ENCODE measurements at places on chromosomes 5 and 9.

DNA sequence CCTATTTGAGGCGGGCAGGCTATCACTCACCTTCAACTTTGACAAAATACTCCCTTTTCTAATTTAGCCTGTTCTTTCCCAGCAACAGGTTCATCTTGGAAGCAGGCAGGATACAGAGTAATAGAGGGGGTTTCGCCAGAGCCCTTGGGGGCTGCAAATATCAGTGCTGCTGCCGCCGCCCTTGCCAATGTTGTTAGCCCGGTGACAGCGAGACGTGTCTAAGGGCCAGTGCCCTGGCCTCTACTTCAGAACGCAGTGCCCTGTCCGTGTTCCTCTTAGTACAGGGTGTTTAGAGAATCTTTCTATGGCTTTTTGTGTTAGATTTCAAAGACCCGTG is 703 bp downstream of the FAM120AOS start:
- DNase-seq, result no peak

GRCh38 chr5:61878471-61878870 is 427.5 kb upstream of the KIF2A start:
- no peak for DNase-seq

DNA sequence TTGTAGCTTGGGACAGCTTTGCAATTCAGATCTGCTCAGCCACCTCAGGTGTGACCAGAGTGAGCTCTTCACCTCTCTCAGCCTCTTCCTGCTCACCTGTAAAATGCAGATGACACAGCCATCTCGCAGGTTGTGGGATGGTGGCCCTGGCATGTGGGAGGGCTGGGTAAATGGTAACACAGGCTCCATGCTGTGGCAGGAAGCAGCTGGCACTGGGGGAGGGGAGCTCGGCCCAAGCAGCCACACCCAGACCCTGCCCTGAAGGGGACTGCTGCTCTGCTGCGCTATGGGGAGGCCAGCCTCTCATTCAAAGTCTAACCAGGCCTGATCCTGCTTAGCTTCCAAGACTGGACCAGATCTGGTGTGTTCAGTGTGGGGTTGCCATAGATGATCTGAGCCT is 24.1 kb downstream of the PHF2 start:
- no peak for DNase-seq

DNA sequence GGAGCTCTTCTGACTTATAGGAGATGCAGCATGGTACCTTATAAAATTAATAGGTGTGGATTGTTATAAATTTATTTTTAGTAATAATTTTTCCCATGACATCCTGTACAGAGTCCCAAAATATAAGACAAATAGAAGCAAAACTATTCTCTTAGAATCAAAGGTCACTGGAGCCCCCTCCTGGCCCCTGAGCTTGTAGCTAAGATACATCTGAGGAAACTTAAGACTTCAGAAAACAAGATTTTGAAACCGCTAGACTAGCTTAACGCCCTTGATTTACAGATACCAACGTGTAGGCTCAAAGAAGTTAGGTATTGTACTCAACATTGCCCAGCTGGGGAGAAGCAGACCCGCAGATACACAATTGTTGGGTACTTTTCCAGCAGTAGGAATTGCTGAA is 45.7 kb upstream of the KCNN2 start:
- no peak for DNase-seq

DNA sequence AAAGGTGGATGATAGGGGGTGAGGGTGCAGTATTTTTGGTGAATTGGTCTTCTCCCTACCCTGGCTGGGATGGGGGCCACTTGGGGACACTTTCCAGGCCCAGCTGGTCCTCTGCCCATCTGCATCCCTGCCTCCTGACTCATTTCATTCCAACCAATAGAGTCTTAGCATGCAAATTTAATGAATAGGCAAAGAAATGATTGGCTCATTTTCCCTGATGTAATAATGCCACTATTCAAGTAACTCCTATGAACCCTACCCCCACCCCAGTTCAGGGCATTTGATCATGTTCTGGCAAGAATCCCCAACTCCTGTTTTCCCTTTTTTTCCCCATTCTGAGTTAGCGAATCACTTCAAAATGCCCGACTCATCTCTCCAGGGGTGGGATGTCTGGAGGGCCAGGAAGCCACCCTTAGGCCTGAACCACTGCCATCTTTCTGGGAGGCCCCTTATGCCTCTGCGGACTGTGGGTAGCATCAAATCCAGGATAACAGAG is 56.7 kb downstream of the PCDH1 start:
- DNase-seq, result peak; percentile 22

GRCh38 chr5:135344349-135344748 is 54.7 kb downstream of the MACROH2A1 start:
- DNase-seq, result no peak

GRCh38 chr9:38208206-38208901 is 139.3 kb upstream of the SHB start:
- no peak for DNase-seq

DNA sequence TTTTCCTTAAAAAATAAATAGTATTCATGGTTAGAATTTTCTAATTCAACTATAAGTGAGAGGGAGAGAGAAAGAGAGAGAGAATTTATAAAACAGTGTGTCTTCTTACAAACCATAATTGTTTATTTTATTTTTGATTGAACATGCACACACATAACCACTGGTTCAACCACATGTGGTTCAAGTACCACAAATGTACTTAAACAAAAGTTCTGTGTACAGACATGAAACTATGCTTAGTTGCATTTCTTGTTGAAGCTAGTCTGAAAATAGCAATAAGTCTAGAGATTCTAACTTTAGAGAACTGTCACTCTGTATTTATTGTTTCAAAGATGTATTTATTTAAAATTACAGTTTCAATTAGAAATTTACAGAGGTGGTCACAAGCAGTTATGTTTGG is 130.6 kb upstream of the PDE4D start:
- DNase-seq, result no peak

DNA sequence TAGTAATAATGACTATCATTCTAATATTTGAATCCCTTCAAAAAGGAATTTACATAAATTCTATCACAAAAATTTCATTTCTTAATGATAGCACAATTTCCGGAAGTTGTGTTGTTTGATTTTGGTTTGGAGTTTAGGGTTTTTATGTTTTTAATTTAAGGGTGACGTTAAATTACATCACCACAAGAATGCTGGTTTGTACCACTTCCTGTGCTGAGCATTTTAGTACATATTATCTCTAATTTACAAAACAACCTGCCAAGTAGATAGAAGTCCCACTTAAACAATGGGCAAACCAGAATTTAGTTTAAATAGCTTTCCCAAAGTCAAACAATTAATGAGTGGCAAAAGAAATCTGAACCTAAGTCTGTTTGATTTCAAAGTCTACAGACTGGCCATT is 63.4 kb downstream of the DENND1A start:
- DNase-seq, result peak; percentile 49

GRCh38 chr5:79612667-79613198 is 492 bp downstream of the TENT2 start:
- DNase-seq, result no peak

GRCh38 chr5:163908253-163908652 is 402.8 kb downstream of the MAT2B start:
- no peak for DNase-seq

DNA sequence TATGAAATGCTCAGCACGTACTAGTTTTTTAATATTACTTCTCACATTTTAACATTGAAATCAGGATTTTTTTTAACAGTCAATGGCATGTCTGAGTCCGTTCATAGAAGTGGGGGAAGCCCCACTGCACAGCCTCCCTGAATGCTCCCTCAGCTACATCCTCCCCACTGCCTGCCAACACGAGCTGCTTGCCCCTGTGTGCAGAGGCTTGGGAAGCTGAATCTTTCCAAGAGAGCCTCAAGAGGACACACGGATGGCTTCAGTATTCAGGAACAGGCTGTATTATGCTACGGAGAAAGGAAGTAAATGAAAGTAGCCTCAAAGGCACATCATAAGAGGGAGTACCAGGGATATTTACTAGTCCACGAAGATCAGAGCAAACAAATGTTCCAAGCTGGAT is 248.7 kb downstream of the SPOCK1 start:
- DNase-seq, result no peak

- DNase-seq, result no peak
Observed at GRCh38 chr9:91248707-91249106, 113.0 kb downstream of the AUH start.

DNA sequence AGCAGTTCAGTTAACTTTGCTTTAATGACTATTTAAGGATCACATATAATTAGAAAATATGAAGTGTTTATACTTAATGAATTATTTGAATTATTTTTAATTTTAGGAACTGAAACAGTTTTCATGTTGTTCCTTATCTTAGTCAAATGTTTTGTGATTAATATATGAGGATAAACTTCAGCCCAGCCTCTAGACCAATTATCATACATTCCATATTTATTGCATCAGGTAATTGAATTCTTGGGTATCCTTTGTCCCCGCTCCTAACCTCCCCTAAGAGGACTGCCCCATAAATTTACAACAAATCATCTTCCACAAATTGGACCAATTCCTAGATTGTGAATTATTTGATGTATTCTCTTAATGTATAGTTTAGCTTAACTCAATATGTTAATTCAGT is 74.8 kb downstream of the ZNF622 start:
- DNase-seq, result no peak

- DNase-seq, result no peak
Observed at GRCh38 chr5:125576822-125577221, 830.4 kb upstream of the ZNF608 start.

- DNase-seq, result no peak
Observed at GRCh38 chr5:112312295-112313275, 106.5 kb downstream of the EPB41L4A start.

DNA sequence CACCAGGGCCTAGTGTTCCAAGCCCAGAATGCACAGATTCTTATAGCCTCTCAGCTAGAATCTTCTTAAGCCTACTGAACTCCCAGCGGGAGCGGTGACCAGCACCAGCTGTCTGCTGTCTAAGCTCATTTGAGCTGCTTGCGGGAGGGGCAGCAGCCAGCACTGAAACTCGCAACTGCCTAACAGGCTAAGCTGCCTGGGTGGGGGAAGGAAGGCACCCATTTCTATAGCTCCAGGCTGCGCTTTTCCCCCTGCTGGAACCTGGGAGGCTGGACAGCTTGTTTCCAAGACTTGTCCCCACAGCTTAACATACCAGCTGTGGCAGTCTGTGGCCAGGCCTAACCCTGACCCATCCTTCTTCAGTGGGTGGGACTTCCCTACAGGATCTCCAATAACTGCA is 512.9 kb downstream of the EFNA5 start:
- no peak for DNase-seq

GRCh38 chr5:171667341-171668096 is 118.1 kb upstream of the SMIM23 start:
- no peak for DNase-seq

- DNase-seq, result peak; percentile 58
Observed at GRCh38 chr5:9361835-9362234, 184.0 kb downstream of the SEMA5A start.

- DNase-seq, result no peak
Observed at GRCh38 chr5:33501899-33502298, 61.1 kb downstream of the TARS1 start.

- DNase-seq, result peak; percentile 60
Observed at GRCh38 chr9:4796988-4797853, 4.5 kb downstream of the RCL1 start.

DNA sequence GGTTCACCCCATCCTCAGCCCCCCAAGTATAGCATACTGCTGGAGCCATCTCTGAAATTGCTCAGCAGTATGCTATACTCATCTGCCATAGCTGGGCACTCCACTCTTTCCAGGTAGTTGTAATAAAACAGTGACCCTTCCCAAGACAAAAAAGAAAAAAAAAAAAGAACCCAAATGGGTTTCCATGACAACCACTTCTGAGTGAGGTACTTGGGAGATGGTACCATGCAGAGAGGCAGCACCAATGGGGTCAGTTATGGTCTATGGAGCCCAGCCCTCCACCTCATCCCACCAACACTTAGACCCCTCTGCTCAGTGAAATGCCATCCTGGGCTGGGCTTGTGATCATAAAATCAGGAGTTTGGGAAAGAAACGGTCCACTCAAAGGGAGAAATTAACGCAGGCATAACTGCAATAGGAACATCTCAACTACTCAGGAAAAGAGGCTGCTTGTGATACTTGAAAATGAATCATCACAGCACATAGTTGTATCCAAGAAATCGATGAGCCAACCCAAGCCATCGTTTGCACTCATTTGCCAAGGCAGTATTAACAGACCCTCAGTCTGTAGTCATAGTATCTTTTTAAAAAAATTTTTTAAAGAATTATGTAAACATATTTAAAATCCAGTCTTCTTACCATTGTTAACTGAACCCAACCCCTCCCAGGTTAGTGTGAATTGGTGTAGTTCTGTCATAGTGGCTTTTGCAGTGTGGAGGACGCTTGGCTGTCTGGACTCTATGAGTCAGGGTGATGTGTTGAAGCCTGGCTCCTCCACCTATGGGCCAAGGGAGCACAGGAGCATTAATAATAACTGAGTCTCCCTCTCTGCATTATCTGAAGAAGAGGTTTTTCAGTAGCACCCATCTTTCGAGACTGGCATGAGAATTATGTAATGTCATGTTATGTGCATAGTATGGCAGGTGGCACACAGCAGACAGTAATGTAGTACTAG is 402.7 kb downstream of the SPOCK1 start:
- no peak for DNase-seq

DNA sequence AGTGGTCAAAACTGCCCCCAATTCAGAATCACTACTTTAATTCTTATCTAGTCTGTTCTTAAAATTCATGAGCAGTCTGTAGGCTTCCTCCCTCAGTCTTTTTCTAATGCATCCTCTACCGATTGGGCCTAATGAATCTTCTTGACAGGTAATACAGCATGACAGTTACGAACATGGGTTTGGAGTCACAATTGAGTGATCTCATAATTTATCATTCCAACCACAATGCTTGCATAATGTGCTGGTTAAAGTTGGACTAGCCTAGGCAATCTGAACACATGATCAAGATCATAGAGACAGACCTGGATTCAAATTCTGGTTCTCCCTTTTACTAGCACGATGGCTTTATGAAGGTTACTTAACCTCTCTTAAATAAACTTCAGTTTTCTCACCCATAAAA is 33.1 kb upstream of the SETD9 start:
- DNase-seq, result peak; percentile 39

DNA sequence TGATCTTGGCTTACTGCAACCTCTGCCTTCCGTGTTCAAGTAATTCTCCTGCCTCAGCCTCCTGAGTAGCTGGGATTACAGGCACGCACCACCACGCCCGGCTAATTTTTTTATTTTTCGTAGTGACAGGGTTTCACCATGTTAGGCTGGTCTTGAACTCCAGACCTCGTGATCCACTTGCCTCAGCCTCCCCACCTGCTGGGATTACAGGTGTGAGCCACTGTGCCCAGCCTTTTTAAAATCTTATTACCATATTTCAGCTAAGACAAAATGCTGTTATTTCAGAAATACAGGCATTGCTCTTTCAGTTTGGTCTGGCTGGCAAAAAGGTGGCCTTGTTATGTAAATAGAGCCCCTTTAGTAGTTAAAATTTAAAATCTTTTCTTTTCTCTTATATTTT is 46.9 kb upstream of the GLDC start:
- no peak for DNase-seq

DNA sequence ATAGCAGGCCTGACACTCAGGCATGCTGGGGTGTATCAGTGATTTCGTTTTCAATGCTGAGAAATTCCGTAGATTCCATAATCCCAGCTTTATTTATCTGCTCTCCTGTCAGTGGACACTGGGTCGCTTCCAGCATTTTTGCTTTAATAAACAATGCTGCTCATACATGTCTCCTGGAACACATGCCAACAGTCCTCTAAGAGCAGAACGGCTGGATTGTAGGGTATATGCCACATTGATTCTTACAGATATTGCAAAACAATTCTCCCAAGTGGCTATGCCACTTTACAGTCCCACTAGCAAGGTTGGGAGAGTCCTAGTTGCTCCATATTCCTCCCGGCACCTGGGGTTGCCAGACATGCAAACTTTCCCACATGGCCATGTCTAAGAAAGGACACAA is 81.9 kb downstream of the RAPGEF1 start:
- no peak for DNase-seq

GRCh38 chr5:128245974-128246373 is 162.4 kb downstream of the SLC12A2 start:
- no peak for DNase-seq
